ENCODE measurements at places on chromosomes 6 and 20.

DNA sequence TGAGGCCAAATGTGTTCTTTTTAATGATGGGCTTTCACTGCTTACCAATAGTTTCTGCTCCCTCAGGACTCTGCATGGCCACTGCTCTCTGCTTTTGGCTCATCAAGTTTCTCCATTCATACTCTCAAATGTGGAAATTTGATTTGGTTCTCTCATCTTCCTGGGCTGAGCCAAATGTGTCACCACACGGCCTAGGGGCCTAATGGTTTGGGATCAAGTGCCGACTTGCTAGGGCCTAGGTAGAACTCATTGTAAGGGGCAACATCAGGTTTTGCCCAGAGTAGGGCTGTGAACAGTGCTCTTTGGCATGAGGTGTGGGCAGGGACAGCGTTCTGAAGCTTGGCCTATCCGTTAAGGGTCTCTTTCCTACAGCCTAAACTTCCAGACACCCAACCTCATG is 3.9 kb upstream of the MRPS10 start:
- no peak for DNase-seq

GRCh38 chr6:37480951-37481534 is 18.6 kb downstream of the CCDC167 start:
- no peak for DNase-seq

GRCh38 chr6:169967687-169968086 is 216.3 kb downstream of the ERMARD start:
- DNase-seq: no peak

DNA sequence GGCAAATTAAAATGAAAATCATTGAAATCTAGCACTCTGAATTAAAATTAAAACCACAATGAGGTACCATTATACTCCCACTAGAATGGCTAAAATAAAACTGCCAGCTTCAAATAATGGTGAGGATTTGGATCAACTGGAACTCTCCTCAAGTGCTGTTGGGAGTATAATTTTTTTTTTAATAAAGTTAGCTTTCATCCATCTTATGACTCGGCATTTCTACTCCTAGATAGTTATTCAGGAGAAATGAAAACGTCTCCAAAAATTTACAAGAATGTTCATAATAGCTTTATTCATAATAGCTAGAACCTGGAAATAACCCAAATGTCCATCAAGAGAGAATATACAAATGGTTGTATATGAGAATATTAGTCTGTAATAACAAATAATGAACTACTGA is 63.2 kb downstream of the ASXL1 start:
- no peak for DNase-seq

GRCh38 chr6:105804424-105804823 is 281.7 kb upstream of the PRDM1 start:
- DNase-seq: no peak

- DNase-seq: no peak
These were observed 12.1 kb downstream of the BPIFB3 start for GRCh38 chr20:33065785-33066184.

GRCh38 chr20:54062812-54063280 is 7.5 kb downstream of the BCAS1 start:
- DNase-seq: peak; percentile 46

DNA sequence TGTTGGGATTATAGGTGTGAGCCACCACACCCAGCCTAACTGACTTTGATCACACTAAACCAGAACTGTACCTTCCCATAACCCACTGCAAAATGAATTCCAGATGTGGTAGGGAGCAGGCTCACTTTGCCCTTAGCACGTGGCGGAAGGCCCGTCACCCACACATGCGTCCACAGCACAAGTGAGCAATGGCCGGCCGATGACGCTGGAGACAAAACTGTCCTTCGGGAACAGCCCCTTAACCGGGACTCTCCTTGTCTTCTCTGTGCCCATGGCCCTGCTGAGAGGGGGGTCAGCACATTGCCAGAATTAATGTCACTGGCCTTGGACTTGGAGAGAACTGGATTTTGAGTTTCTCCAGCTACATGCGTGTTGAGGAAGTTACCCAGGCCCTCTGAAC is 107.2 kb downstream of the TOX2 start:
- no peak for DNase-seq

DNA sequence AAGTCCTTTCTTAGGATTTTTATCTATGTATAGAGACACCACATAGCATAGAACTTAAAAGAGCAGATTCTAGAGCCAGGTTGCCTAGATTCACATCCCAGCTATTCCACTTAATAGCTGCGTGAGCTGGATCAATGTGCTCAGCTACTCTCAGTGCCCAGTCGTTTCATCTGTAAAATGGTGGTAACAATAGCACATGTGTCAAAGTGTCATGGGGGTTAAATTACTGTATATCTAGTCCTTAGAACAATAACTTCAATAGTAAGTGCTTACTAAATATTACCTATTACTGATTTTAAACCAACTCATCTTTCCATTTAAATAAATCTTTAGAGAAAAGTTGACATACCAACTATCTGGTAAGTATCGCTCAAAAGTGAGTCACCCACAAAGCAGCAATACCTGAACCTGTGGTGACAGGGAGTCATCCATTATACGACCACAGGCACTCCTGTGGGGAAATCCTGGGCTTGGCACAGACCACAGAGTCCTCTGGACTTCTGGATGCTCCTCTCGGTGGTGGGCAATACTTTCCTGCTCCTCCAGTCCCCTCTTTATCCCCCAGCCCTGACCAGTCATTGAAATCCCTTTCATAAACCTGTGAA is 154.8 kb downstream of the PDSS2 start:
- no peak for DNase-seq

- DNase-seq: peak; percentile 81
These were observed 259.1 kb downstream of the HDGFL1 start for GRCh38 chr6:22828179-22829062.

DNA sequence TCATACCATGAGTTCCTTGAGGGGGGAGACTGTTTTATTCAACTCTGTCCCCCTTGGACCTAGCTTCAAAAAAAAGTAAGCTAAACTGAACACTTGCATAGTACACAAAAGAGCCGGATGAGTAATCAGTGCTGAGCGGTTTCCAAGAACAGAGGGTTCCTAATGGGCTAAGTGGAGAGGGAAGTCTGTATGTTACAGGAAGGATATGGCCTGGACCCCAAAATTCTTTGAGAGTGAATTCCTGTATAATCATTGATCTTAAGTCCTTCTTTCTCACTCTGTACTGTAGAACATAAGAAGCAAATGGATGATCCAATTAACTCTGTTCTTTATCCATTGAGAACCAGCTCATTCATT is 324.7 kb upstream of the CNR1 start:
- no peak for DNase-seq

- DNase-seq: no peak
These were observed 210.1 kb upstream of the CCN2 start for GRCh38 chr6:132161283-132161682.

DNA sequence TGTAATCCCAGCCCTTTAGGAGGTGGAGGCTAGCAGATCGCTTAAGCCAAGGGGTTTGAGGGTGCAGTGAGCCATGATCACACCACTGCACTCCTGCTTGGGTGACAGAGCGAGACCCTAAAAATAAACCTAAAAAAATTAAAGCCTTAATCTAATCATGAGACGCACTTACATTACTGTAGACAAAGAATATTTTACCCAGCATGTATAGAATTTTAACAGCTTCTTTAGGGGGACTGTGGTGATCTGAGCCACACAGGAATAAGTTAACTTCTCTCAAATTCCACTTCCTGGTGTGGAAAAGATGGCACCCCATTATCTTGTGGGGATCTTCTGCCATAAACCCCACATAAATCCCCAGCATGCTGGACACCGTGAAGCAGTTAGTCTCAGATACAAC is 2.3 kb upstream of the OOEP start:
- no peak for DNase-seq

DNA sequence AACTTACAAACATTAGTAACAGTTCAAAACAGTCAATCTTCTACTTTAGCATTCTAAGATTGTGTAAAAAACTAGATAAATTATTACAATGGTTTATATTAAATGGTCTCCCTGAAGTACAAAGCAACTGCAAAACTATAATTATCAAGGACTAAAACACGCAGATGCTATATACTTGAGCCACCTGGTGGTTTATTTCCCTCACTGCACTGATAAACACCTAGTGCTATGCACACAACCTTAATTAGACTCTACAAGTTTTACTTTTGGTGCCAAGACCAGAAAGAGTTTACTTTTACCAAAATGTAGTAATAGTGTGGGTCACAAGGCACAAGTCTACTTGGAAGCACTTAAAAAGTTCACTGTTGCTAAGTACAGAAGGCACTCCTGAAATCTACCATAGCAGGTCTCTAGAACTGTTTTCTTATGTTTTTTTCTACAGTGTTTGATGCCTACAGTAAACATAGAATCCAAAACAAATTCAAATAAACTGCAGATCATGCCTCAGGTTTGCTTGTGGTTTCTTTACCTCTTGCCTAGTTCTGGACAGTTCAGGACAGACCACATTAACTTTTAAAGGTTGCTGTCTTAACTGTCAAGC is 49.2 kb downstream of the GMDS start:
- DNase-seq: peak; percentile 2

DNA sequence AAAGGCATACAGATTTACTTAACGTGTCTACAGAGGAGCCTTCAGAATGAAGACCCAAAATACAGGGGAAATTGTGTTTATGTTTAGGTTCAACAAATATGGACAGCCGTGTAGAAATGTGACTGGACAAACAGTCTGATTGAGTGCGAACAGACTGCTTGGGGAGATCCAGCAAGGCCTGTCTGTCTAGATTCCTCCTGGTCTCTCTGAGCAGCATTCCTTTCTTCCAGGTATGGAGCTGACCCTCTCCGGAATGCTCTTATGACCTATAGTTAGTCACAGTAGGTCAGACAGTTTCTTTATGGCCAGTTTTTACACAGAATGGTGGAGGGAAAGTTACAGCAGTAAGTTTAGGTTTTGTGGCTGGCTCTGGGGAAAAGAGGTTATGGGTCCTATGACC is 9.0 kb downstream of the RIN2 start:
- DNase-seq: no peak

DNA sequence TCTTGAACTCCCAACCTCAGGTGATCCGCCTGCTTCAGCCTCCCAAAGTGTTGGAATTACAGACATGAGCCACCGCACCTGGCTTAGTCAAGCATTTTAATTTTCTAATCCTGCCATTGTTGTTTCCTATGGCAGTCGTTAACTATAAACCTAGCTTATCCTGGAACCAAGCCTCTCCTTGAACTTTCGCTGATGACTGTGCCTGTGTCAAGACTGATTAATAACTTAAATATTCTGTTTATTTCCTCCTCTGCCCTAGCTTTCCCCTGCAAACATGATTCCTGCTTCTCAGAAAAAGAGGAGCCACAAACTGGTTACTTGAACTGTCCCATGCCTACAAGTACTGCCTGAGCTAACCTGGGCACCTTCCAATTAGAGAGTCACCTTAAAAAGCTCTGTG is 1.5 kb downstream of the VNN1 start:
- no peak for DNase-seq

DNA sequence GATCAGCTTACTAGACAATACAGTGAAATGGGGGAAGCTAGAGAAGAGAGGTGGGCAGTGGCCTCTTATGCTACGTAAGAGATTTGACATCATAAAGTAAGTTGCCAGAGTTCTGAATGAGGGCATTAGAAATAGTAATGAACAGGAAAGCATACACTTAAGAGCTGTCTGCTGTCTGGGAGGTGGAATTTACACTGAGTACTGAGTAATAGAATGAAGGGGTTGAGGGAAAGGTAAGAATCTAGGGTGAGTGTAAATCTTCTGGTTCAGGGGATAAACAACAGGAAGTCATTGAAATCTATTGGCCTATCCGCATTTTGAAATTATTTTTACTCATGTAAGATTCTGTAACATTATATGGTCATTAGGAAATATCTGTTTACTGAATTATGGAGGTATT is 35.8 kb downstream of the HLA-DMB start:
- DNase-seq: no peak

DNA sequence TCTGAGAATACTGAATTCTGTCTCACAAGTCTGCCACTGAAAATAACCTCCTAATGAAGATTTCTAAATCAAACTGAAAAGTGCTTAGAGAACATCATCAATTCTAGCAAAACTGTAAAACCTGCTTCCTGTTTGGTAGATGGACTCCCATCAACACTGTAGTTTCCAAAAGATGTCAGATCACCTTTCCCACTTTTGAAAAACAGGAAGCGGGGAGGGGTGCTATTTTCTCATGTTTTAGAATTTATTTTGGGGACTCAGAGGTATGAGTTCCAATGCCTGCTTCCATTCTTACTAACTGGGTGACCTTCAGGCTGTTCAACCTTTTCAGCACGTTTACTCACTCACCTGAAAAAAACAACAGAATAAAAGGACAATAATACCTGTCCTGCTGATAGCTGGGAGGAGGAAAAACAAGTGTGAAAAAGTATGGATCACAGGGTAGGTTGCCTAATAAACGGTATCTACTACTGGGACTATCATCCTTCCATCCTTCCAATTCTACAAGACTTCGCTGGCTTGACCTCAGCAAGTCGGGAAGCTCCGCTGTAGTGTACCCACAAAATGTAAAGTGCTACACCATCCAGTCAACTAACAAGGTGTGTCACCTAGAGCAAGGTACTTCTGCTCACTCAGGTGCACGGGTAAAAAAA is 1.1 kb downstream of the ATP5F1E start:
- DNase-seq: no peak

DNA sequence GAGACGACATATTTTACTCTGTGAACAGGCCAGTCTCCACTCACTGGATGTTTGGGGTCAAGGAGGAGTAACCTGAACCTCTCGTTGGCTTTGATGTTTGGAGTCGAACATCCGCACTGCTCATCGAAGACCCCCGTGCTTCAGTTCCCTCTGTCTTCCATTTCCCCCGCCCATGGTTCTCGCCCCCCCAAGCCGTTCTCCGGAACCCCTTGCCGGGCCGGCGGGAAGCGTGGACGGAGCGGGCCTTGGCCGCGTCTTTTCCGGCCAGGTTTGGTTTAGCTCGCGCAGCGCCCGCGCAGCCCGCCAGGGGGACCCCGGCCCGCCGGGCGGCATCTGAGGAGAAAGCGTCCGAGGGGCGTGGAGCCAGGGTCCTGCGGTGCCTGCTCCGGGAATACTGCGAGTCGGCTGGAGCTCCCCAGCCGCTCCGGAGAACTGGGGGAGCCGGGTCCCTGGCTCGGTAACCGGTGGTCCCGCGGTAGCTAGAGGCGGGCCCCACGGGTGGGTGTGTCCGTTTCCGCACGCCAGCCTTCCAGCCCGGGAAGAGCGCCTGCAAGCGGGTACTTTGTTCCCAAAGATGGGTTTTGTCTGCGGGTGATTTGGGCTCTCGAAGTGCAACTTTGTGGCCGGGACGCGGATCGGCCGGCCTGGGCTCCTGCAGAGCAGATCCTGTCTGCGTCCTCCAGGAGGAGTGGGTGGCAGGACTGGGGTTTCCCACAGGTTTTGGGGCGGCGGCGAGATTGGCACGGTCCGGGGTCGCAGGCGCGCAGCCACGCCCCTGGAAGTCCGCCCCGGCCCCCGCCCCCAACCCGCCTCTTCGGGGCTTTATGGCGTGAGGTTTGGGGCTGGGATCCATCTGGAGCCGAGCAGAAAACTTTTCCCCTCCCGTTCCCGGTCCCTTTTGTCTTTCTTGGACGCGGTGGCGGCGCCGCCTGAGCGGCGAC is at the start of gene TMEM200A:
Gene TMEM200A, plus strand, starts transcription at position 852 of the 941 bp plus-strand sequence. CDS start 74,406 bp downstream, outside the sequence.
- no peak for DNase-seq

GRCh38 chr6:146191612-146192011 is 162.8 kb downstream of the GRM1 start:
- DNase-seq: no peak

Measured in NCI-H526 (cell line).